ENCODE measurements at places on chromosomes 13 and 19.

DNA sequence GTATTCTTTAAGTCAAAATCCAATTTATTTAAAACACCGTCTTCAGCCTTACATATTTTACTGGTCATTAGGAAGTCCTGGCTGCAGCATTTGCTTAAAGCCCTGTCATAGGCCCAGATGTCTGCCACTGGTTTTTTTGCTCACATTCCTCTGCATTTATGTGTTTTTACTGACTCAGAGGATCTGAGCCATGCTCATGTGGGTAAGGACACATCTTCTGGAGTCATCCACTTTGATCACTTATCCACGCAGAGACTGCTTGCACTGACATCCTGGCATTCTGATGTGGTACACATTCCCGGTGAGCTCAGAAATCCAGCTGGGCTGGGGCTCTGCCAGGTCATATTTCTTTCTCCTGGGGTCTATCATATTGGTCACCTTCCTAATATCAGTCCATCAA is 531.7 kb upstream of the ARGLU1 start:
- DNase-seq: no peak

DNA sequence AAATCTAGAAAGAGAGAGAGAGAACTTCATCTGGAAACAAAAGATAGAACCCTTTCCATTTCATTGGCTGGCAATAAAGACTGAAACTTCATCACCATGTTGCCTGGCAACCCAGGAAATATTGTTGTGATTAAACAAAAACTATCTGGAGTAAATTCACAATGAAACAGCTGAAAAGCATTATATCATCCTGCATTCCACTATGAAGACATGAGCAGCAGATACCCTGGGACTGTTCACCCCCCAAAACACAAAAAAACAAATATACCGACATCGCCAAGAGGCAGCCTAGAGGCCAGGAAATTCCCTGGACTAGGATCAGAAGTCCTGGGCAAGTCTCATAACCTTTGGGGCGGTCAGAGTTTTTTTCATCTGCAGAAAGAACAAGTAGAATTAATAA is 158.3 kb downstream of the FOXO1 start:
- no peak for DNase-seq

DNA sequence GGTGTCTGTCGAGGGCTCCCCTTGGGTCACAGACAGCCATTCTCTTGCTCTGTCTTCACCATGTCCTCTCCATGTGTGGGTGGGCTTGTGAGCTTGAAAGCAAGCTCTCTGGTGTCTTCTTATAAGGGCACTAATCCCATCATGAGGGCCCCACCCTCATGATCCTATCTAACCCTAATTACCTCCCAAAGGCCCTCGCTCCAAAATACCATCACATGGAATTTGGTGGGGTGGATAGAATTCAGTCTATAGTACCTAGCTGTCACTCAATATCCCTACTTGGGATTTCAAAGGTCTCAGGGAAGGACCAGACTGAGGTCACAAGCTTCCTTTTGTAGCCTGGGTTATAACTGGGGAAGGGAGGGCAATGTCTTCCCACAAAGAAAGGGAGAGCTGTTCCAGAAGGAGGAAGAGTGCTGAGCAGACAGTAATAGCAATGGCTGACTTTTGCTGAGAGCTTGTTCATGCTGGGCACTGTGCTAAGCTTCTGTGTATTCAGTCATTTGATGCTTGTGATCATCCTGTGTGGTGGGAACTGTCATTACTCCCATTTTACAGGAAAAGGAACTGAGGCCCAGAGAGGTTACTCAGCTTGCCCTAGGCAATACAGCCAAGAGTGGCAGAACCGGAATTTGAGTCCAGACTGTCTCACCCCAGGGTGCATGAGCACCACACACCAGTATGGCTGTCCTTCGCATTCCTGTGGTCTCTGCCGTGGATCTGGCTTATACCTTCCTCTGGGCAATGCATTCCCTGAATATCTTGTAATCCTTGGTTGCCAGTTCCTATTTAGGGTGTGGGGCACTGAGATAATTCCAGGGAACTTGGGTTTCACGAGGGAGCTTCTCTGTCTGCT is 8.2 kb downstream of the FXYD5 start:
- no peak for DNase-seq

GRCh38 chr13:52743988-52744387 is 4.4 kb upstream of the CNMD start:
- DNase-seq: no peak

DNA sequence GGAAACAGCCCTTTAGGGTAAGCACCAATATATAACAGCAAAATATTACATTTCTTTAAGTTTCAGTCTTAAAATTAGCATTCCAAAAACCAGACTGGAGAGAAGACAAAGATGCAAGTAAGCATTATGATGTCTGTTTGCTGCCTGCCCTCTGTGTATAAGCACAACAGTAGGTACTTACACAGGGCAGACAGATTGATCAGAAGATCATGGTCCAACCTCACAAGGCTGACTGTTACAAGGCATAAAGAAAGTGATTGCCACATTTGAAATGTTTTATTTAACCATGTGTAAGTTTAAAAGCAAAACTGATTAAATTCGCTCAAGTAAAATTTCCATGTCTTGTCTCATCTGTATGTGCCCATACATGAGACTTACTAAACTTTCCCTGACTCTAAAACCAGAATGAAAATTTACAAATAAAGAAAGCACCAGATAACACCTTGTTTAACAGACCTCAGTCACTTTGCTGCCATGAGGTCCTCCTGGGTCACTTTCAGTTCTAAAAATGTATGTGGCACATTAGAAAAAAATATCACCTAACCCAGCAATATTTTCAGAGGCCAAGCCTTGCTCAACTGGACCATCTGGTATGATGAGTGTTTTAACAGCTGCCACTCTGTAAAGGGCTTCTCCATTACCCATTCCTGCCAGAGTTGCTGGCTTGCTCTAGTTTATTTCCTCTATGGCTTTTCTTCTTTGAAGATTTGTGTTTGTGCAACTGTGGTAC is 297.0 kb downstream of the RBM26 start:
- DNase-seq: no peak

- DNase-seq: no peak
Measured at GRCh38 chr13:33448889-33449288, 163.3 kb upstream of the STARD13 start.

GRCh38 chr13:26051657-26052311 is at the start of gene SHISA2:
SHISA2 (minus strand) TSS chr13:26052016; CDS start chr13:26050975, 1,041 bp downstream.
- peak; percentile 53 for DNase-seq

- DNase-seq: no peak
Measured at GRCh38 chr19:37980419-37981170, 73.6 kb downstream of the SIPA1L3 start.
